H7 (cell line): ENCODE measurements at places on chromosomes 7 and 10.

DNA sequence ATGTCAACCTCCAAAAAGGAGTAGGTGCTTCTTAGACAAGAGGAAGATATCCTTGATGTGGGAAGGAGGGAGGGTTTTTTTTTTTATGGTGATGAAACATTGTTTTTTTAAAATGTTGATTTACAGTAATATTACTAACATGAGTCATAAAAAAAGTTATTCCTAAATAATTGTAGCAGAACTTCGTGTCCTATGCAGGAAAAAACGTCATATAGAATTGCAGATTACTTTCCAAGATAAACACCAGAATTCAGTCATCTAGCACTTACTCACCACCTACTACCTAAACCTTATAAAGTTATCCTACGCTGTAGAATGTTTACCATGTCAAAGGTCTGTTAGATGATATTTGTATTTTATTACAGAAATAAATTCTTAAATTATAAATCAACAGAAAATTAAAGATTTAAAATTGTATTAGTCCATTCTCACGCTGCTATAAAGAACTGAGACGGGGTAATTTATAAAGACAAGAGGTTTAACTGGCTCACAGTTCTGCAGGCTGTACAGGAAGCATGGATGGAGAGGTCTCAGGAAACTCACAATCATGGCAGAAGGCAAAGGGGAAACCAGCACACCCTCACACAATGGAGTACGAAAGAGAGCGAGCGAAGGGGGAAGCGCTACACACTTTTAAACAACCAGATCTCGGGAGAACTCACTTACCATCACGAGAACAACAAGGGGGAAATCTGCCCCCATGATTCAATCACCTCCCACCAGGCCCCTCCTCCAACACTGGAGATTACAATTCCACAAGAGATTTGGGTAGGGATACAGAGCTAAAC is 105.2 kb upstream of the NEBL start:
- no peak for DNase-seq

- DNase-seq: no peak
Measured at GRCh38 chr10:73485320-73485719, 10.5 kb downstream of the PPP3CB start.

GRCh38 chr10:664301-664700 is 25.2 kb downstream of the DIP2C start:
- DNase-seq: no peak

- DNase-seq: no peak
Measured at GRCh38 chr7:16921644-16922257, 40.0 kb upstream of the AGR3 start.

GRCh38 chr10:3980144-3980543 is 195.1 kb upstream of the KLF6 start:
- DNase-seq: no peak

DNA sequence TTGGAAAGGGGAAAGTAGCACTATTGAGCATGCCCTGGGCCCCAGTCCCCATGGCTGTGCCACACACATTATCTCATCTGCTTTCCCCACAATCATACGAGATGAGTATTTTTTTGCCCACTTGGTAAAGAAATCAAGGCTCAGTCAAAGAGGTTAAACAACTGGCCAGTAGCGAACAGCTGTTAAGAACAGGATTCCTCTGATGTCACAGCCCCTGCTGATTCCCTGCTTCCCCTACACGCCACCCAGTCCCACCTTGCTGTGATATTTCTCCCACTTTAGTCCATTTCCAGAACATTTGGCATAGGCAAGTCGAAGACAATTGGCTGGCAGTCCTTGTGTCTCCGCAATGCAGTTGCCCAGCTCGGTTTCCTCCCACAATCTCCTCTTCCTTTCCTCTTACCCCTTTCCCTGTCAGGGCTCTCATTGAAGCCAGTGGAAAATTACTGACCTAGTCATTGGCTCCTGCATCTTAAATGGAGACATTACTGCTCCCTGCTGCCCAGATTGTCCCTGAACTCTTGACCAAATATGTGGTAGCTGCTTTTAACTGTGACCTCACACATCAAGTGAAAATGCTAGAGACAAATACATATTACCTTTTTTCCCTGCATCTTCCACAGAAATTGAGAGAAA is 56.5 kb upstream of the EEPD1 start:
- peak; percentile 53 for DNase-seq

DNA sequence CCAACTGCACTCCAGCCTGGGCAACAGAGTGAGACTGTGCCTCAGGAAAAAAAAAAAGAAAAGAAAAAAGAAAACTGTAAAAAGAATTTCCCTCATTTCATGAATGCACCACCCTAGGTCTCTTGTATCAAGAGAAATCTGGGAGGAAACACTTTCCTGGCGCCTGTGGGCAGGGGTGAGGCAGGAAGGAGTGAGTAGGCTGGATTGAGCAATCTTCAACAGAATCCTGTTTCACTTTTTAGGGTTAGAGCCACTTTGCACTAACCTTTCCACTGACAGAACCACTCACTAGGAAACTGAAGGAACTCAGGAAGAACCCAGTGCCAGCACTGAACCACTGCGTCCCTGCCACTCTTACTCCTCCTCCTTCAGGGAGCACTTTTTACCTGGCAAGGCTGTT is 282.1 kb downstream of the CCDC3 start:
- no peak for DNase-seq

GRCh38 chr7:149239345-149240143 is at the start of gene ZNF212:
Gene ZNF212 (plus strand): TSS chr7:149239651. CDS start chr7:149239779, 128 bp downstream.
- peak; percentile 98 for DNase-seq

- no peak for DNase-seq
Measured at GRCh38 chr10:74391786-74392185, 240.8 kb downstream of the ADK start.

GRCh38 chr7:22588351-22588750 is 88.4 kb upstream of the STEAP1B start:
- no peak for DNase-seq

GRCh38 chr7:25951414-25952260 is 200.4 kb upstream of the NFE2L3 start:
- peak; percentile 53 for DNase-seq

DNA sequence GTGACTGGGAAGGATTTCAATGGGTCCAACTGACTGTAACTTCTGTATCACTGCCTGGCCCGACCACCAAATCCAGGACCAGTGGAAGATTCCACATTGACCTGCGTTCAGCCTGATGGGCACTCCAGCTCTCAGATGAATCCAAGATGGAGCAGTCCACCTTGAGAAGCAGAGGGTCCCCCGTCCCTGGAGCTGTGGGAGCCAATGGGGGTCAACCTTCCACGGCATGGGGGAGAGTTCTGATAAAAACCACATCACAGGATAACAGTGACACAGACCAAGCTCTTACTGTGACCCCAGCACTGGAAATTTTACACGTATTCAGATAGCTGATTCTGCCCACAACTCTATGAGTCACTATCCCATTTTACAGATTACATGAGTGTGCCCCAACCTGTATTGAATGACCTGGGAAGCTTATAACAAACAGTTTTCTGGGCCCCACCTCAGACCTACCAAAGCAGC is 11.2 kb downstream of the ZCCHC24 start:
- DNase-seq: no peak

DNA sequence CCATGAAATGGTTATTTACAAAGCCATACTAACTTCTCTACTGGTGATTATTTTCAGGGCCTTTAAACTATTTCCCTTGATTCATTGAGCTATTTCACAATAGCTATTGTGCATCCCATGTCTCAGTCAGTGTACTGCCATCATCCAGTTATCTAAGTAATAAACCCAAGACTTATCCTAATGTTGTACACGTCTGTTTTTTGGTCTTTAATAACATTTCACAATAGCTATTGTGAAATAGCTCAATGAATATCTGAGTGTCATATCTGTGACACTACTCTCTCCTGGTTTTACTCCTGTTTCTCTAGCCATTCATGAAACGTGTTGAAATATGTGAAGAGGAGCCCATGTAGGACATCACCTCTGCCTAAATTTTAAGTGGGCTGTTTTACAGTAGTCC is 36.5 kb upstream of the TMEM140 start:
- DNase-seq: no peak

- DNase-seq: no peak
Measured at GRCh38 chr10:15739254-15739970, 19.7 kb upstream of the ITGA8 start.

- no peak for DNase-seq
Measured at GRCh38 chr7:157558061-157558460, 221.3 kb downstream of the DNAJB6 start.

GRCh38 chr10:45433716-45434469 is 59.9 kb downstream of the ALOX5 start:
- DNase-seq: peak; percentile 34

- DNase-seq: no peak
Measured at GRCh38 chr10:55837273-55837672, 523.8 kb downstream of the ZWINT start.

DNA sequence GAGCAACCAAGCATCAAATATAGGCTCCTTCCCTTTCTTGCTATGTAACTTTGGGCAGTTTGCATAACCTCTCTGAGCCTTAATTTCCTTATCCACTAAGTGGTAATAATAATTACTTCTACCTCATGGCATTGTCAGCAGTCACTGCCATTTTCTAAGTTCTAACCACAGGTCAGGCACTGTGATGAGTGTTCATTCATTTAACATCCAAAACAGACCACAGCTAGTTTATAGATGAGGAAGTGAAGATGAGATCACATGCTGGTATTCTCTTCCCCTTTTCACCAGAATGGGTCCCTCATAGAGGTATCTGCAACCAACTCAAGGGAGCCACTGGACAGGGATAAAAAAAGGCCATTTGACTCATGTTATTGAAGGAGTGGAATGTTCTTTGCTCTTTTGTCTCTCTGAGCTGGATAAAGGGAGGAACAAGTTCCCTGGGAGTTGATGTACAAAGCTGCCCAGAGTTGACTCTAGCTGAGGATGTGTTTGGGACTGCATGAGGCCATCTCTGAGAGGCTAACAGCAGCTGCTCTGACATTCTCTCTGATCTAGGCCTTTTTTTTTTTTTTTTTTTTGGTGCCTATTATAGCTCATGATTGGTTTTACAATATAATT is 65.0 kb downstream of the DNAJC12 start:
- DNase-seq: no peak

DNA sequence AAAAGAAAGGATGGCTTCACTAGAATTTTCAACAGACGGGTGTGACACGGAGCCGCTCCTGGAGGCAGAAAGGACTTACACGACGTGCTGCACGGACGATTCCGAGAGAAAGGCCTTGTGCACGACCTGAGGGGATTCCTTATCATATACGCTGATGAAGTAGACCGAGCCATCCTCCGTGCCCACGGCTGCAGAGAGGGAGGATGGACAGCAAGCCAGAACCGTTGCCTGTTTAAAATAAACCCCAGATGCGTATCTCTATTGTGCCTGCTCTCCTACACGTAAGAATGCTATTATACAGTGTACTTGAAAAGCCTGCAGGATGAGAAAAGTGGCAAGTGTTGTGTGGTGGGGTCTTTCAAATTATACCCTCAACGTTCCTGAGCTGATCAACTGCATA is 38.4 kb downstream of the CFAP43 start:
- no peak for DNase-seq

DNA sequence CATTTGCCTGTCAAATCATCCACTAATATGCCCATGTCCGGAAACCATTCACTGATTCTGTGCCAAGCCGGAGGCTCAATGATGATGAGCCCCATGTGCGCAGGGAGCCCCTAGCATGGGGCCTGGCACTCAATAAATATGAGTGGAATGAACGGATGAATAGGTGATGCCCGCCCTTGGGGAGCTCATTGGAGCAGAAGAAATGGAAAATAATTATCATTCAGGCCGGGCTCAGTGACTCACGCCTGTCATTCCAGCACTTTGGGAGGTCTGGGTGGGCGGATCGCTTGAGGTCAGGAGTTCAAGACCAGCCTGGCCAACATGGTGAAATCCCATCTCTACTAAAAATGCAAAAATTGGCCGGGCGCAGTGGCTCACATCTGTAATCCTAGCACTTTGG is 11.0 kb downstream of the RHBDD2 start:
- DNase-seq: no peak

DNA sequence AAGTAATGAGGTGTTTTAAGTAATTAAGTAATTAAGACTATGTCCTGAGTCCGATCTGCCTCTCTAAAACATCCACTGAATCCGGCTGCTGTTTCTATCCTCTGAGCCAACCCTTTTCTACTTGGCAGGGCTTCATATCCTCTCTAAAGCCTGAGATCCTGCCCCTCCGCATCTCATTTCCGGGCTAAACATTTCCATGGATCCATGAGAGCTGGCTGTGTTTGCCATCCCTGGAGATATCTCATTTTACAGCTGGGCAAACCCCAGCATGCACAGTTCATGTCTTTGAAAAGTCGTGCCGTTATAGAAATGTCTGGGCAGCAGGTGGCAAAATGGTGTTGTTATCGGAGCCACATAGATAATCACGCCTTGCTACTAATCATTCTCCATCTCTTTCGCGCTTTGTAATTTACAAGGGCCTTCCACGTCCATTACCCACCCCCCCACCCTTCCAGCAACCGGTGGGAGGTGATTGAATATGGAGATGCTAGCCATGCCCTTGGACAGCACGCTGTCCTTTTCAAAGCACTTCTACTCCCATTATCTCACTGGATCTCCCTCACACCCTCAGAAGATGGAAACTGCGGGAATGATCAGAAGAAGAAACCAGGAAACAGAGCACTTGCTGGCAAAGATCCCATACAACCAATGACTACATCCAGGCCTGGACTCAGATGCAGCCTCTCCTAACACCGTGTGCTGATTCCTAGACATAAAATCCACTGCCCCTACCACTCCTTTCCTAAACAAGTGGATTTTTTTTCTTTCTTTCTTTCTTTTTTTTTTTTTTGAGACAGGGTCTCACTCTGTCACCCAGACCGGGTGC is 1189.2 kb downstream of the TYW1 start:
- DNase-seq: no peak

- peak; percentile 84 for DNase-seq
Measured at GRCh38 chr7:130381468-130382312, 1.4 kb downstream of the CPA1 start.

GRCh38 chr7:105718511-105718925 is 137.2 kb upstream of the EFCAB10 start:
- no peak for DNase-seq

DNA sequence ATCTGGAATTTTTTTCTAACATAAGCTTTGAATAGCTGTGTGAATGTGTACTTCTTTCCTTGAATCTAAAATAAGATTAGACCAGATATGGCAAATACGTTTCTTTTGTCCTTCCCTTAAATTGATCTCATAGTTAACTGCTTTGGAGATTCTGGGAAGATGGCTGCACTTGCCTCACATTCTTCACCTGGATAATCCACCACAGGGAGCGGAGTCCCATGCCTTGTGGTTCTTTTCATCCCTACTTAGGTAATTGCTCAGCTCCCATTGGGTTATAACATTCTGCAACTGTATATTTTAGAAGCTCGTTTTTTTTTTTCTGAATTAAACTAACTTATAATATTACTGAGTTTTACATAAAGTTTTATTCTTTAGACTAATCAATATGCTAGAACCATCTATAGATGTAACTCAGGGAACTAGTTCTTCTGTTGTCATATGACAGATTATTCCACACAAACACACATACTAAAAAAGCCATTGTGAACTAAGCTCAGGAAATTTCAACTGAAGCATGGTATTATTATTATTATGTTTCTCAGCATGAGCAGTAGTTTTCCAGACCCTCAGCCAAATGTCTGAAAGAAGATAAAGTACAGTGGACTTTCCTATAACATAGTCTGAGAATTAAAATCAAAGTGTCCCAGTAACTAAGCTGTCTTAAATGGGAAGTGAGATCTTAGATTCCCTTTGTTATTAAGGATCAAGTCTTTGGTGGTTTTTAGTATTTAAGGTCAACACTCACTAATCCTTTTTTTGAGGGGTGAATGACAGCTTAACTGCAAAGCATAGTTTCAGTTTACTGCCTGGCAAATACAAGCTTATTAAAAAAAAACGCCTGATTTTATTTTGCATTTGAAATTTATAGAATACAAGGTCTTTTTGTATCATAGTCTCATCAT is 182.3 kb downstream of the PPP1R9A start:
- DNase-seq: no peak

- no peak for DNase-seq
Measured at GRCh38 chr7:16564023-16564380, 37.4 kb downstream of the LRRC72 start.
